Cerebellum (tissue), 4 donors: ENCODE measurements at places on chromosomes 16 and 17. TPM values are rescaled to one million over a fixed set of nuclear protein-coding genes. Genes with fewer than 3 reads are reported as not detected.

The CEP112 gene
- 133 TPM for total RNA-seq

The CHD9NB gene
- total RNA-seq: 0.73 TPM

The ARMC5 gene
- total RNA-seq: 5.3 TPM

The KCNJ2 gene
- 5.4 TPM for total RNA-seq

The SMTNL2 gene
- 5.6 TPM for total RNA-seq

The NFATC2IP gene
- 35.2 TPM for total RNA-seq

The CES5A gene
- 0.18 TPM for total RNA-seq

The DRC7 gene
- 1.00 TPM for total RNA-seq

The CHD9 gene
- 185 TPM for total RNA-seq

The TBC1D3C gene
- total RNA-seq: not detected

The RBFOX1 gene
- total RNA-seq: 27.6 TPM

The SCIMP gene
- total RNA-seq: 0.54 TPM

The RDM1 gene
- total RNA-seq: 2.4 TPM

The GPR139 gene
- 0.91 TPM for total RNA-seq

The CCL3 gene
- 4.9 TPM for total RNA-seq

The KRTAP9-2 gene
- total RNA-seq: not detected

The CD19 gene
- not detected for total RNA-seq

The CBX2 gene
- 19.9 TPM for total RNA-seq

The PAQR4 gene
- total RNA-seq: 17.5 TPM

The RUNDC3A gene
- 40.3 TPM for total RNA-seq

The ELMO3 gene
- total RNA-seq: 0.54 TPM

The LRRC36 gene
- total RNA-seq: 9.5 TPM

The CCL15 gene
- not detected for total RNA-seq

The PRDM7 gene
- not detected for total RNA-seq

The NEURL4 gene
- 35.4 TPM for total RNA-seq

The TMC8 gene
- total RNA-seq: 1.6 TPM

The PRAC2 gene
- total RNA-seq: not detected

The CCL22 gene
- total RNA-seq: not detected

The SPN gene
- total RNA-seq: 0.36 TPM

The HS3ST3A1 gene
- 2.0 TPM for total RNA-seq

The CLEC18C gene
- 2.3 TPM for total RNA-seq

The CCNF gene
- total RNA-seq: 11.1 TPM

The C17orf100 gene
- 2.5 TPM for total RNA-seq
